GM18507 (cell line): ENCODE measurements at places on chromosomes 3 and 15.

DNA sequence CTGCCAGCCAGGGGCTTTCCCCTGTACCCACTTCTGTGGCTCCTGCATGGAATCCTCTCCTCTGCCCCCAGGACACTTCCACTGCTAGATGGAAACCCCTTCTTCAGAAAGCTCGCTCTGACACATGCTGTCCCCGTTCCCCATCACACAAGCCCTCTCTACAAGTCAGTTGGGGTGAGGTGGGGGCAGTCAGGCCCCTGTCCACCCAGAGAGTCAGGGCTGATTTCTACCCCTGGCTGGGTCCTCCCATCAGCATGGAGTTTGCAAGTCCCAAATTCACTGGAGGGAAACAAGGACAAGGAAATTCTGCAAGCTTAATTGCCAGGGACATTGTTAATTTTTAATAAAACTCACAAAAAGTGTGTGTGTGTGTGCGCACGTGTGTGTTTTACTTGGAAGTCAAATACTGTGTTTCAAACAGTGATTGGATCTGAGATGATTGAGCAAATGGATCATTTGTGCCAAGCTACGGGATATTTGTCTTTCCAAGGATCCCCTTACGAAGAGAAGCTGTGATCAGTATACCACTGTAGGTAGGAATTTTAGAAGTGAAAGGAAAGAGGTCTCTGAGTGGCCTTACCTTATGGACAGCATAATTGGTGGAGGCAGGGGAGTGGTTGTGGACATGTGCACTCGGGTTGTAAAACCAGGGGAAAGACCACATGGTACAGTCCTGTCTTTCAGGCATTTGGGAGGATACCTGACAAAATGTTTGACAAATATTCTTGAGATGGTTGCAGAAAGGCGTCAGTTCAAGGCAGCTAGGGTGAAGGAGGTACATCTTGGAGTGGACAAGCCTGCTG, 1.5 kb upstream of the AMOTL2 start:
- no peak for DNase-seq

DNA sequence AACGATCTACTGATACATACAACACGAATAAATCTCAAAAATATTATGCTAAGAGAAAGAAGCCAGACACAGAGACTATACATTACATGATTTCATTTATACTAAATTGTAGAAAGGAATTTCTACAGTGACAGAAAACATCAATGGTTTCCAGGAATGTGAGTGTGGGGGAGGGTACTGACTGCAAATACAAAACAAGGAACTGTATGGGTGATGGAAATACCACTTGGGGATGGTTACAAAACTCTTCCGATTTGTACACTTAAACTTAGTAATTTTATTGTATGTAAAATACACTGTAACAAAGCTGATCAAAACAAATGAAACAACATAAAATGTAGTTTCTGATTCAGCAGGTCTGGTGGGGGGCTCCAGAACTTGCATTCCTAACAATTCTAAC, 45.8 kb upstream of the IP6K2 start:
- DNase-seq, result no peak

- DNase-seq, result no peak
Observed at GRCh38 chr15:72532991-72533601, 59.0 kb downstream of the ARIH1 start.

- DNase-seq, result no peak
Observed at GRCh38 chr15:62472616-62473299, 307.7 kb upstream of the C2CD4B start.

GRCh38 chr3:173253471-173253870, 112.4 kb upstream of the SPATA16 start:
- DNase-seq, result no peak

DNA sequence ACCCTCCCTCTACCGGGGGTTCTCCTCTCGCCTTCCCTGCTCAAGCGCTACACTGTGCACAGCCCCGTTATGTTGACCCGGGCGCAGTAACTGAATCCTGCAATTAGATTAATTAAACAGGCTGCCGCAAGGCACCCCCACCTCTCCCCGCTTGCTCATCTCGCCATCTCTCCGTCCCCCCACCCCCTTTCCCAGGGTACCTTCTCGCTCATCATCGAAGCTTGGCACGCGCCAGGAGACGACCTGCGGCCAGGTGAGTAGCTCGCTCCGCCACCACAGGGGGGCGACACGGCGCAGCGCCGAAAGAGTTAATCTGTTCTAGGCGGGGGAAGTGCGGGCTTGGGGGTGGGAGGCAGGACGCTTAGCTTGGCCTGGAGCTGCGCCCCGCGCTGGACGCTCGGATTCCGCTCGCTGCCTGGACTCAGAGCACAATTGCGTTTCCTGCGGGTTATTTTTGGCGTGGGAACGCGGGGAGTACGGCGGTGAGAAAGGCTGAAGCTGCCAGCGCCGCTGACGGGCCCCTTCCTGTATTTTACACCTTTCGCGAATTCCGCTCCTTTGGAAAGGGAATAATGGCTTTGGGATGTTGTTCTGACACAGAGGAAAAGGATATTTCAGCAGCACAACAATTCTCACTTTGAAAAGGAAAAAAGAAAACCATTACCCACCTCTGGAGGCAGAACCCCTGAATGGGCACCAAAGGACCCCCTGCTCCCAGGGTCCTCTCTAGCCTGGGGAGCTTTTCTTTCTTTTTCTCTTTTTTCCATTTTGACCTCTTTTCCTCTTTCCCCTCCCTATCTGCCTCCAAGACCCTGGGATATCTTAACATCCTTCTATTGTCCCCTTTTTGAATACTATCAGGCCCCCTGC, 1.5 kb downstream of the DLL4 start:
- DNase-seq, result no peak
